ENCODE measurements at places on chromosomes 7 and 10.

DNA sequence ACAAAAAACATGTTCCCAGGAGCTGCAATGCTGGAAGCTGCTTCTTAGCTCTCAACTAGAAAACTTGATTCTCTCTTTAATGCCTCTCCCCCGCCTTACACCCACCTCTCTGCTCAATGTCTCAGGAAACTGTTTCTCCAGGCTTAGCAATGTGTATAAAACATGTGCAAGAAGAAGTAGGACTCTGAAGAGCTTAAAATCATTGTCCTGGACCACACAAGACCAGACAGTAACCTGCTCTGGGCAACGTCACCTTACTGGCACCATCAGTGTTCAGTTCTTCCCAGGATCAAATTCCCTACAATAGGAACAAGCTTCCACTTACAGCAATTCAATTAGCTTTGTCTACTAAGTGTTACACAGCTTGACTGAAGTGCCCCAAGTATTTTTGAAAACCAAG is 104.9 kb downstream of the RAPGEF5 start:
- no peak for DNase-seq

- no peak for DNase-seq
Measured at GRCh38 chr7:132207782-132208181, 368.5 kb downstream of the PLXNA4 start.

- no peak for DNase-seq
Measured at GRCh38 chr10:1183701-1184100, 127.5 kb downstream of the WDR37 start.

- DNase-seq, result no peak
Measured at GRCh38 chr7:45915606-45916005, 5.5 kb downstream of the IGFBP3 start.

- DNase-seq, result no peak
Measured at GRCh38 chr7:23115991-23116390, 10.4 kb downstream of the KLHL7 start.

GRCh38 chr10:129780198-129780597 is 183.9 kb downstream of the EBF3 start:
- DNase-seq, result peak; percentile 31

DNA sequence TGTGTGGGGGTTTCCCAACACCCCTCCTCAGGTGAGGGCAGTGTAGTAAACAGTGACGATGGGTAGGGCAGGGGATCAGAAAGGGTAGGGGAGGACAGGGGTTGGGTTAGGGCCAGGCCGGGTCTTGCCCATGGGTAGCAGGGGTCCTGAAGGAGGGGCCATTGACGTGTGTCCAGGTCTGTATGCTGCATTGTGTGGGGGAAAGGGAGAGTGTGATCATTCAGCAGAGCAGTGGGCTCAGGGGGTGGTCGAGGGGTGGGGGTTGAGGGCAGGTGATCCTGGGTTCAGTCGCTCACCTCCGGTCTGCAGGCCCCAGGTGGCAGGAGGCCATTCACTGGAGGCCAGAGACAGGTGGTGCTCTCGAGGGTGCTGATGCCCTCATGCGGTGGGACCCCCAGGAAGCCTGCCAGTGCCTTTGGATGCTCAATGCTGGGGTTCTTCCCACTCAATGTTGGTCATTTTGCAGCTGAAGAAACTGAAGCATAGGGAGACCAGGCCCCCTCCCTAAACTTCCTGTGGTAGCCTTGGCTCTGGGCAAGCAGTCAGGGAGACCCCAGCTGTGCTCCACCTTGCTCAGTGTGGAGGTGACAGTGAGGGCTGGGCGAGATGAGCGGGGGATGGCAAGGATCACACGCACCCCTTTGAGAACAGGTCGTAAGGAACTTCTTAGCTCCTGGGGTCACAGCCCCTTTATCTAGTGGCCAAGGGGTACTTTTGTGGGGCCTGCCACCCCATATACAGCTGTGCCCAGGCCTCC is 48.8 kb upstream of the CAMK2B start:
- no peak for DNase-seq

DNA sequence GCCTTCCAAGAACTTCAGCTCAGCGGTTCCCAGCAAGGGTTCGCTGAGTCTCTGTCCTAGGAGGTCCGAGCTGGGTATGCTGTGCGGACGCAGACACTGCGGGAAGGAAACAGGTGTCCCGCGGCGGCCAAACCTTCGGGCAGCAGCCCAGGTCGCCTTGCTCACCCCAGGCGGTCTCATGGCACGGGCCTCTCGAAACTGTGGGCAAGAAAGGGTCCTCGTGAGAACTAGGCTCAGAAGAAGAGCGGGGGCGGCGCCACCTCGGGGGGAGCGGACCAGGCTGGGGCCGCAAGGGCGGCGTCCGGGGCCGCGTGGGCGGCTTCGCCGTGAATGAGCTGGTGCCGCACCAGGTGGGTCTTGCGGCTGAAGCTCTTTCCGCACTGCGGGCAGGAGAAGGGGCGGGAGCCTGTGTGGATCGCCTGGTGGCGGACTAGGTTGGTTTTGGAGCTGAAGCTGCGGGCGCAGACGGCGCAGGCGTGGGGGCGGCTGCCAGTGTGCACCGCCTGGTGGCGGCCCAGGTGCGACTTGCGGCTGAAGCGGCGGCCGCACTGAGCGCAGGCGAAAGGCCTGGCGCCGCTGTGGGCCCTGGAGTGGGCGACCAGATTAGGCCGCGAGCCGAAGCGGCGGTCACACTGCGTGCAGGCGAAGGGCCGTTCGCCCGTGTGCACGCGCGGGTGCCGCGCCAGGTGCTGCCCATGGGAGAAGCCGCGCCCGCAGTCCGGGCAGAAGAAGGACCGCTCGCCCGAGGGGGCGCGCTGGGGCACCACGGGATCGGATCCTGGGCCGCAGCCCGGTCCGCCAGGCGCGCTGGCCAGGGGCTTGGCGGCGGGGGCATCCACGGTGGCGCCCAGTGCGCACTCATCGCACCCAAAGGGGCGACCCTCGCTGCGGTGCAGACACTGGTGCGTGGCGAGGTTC is 8.6 kb downstream of the ZNF467 start:
- DNase-seq, result no peak

- DNase-seq, result no peak
Measured at GRCh38 chr7:143429770-143430698, 13.2 kb upstream of the TAS2R60 start.

DNA sequence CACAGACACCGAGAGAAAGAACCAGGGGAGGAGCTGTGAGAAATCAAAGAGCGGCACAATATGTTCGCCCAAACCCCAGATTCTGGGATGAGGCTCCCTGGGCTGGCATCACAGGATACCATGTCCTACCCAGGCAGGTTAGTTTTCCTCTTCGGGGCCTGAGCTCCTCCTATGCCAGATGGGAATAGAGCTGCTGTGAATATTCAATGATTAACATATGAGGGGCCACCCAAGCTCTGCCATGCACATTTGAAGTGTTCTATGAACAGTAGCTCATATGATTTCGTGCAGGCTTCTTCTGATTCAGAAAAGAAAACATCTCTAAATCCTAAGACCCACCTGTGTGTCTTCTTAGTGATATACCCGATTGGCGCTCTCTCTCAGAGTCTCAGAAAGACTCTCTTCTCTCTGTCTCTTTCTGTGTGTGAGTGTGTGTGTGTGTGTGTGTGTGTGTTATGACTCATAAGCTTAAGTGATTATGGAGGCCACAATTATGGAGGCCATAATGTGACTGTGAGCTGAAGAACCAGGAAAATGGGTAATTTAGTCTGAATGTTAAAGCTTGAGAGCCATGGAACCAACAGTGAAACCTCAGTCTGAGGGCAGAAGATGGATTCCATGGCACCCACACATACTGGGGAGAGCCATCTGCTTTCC is 220.5 kb downstream of the KLF6 start:
- no peak for DNase-seq

GRCh38 chr10:33365871-33366411 is 31.5 kb upstream of the NRP1 start:
- DNase-seq, result no peak

- no peak for DNase-seq
Measured at GRCh38 chr10:14124941-14125340, 205.8 kb downstream of the FRMD4A start.

GRCh38 chr10:116099023-116099420 is 174.0 kb downstream of the GFRA1 start:
- no peak for DNase-seq

DNA sequence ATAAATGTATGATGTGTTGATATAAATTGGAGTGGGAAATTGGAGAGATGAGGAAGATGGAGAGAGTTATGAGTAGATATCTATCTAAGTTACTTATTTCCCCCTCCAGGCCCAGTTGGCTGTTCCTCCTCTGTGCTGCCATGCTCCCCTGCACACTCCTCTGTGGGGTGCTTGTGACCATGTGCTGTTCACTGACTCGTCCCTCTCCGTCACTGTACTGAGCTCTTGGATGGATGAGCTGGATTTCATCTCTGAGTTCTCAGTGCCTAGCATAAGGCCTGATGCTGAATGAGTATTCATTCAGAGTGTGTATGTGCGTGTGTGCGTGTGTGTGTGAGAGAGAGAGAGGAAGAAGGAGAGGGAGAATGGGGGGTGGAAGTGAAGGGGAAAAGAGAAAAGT is 14.5 kb downstream of the OR9A2 start:
- no peak for DNase-seq

GRCh38 chr10:83723080-83723479 is 416.2 kb upstream of the GHITM start:
- no peak for DNase-seq

DNA sequence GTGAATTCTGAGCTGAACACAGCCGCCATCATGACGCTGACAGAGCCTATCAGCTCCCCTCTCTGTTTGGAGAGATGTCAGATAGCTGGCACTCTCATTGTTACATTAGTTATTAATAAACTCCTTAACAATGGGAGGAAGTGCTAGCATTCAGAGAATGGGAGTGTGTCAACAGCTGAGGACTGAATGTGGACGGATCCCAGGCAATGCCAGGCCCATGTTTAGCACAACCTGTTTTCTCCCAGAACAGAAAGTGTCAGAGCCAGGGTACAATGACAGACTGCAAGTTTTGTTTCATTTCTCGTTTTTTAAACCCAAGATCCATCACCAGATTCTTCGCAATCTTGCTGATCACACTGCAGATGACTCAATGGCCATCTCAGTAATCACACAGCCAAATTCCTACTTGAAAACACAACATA is 99.6 kb downstream of the PRPF18 start:
- DNase-seq, result no peak

- DNase-seq, result no peak
Measured at GRCh38 chr7:26197153-26198115, 3.1 kb downstream of the HNRNPA2B1 start.

DNA sequence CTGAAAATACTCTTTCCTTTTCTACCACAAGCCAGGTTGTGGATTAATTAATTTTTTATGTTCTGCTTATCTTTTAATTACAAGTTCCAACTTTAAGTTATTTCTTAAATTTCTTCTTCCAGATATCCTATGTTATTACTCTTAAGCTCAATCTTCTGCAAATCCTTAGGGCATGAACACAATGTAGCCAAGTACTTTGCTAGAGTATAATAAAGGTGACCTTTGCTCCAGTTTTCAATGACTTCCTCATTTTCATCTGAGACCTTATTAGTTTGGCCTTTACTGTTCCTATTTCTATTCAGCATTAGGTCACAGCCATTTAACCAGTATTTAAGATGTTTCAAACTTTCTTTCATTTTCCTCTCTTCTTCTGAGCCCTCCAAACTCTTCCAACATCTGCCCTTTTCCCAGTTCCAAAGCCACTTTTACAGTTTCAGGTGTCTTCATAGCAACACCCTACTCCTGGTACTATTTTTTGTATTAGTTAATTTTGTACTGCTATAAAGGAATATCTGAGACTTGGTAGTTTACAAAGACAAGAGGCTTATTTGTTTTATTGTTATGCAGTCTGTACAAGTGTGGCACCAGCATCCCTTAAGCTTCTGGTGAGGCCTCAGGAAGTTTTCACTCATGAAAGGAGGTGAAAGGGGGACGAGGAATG is 886.2 kb upstream of the GHITM start:
- DNase-seq, result no peak

GRCh38 chr10:126903656-126904360 is 1.4 kb upstream of the DOCK1 start:
- no peak for DNase-seq

DNA sequence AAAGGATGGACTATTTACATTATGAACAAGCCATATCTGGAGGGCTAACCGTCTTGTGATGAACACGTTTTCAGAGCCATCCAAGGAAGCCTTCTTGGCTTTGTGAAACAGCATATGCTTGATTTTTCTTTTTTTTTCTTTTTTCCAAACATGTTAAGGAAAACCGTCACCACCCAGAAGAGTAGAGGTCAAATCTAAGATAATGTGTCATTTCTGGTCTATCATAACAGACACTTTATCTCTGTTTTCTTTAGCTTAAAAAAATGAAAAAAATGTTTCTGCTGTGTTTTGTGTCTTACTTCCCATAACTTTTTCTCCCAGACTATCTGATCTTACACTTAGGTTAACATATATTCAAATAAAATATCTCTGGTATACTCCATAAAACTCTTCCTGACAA is 76.1 kb upstream of the DGKB start:
- no peak for DNase-seq

DNA sequence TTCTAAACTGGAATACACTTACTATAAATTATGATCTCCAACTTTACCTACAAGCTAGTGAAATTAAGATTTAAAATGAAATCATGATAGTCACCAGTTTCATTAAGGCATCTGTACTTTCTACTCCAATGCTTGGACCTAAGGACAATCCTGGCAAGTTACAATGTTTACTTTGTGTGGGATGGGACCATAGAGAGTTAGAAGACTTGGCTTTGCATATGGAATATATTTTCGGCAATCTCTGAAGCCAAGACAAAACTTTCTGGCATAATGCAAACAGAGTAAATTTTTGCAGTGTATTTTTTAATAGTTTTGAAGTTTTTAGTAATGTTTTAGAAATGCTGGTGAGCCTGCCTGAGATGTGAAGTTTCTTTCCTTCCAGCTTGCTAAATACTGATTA is 248.9 kb downstream of the ABCA13 start:
- DNase-seq, result no peak

DNA sequence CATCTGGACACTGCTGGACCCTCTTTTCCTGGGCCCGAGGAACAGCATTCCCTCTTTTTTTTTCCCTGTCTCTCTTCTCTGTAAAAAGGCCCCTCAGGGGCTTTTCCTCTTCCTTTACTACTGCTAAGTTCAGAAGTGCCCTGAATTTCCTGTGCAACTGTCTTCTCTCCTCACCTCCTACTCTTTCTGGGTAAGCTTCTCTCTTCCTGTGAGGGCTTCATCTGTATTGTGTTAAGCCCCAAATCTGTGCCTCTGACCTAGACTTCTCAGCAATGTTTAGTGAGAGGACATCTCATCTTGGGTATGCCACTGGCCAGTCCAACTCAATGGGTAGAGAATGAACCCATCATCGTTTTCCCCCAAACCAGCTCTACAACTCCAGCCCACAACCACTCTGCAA is 174.2 kb downstream of the PTEN start:
- DNase-seq, result no peak

- no peak for DNase-seq
Measured at GRCh38 chr10:99758211-99758891, 24.1 kb upstream of the ABCC2 start.

DNA sequence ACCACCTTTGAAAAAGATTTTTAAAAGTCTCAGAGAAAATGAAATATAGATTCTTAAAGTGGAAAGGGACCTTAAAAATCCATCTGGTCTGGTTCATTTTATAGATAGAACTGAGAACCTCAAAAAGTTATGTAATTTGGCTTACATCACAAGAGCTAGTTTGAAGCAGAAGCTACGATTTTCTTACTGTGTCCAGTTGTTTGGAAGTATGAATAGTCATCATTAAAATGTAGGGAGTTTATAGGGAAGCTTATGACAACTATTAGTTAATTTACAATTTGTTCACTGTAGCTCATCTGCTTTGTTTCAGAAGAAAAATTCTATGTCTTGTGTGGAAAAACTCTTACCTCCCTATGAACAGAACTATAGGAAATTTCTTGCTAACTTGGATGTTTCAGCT is 26.9 kb downstream of the ZEB1 start:
- DNase-seq, result no peak
